ENCODE measurements at places on chromosomes 1 and 21.

DNA sequence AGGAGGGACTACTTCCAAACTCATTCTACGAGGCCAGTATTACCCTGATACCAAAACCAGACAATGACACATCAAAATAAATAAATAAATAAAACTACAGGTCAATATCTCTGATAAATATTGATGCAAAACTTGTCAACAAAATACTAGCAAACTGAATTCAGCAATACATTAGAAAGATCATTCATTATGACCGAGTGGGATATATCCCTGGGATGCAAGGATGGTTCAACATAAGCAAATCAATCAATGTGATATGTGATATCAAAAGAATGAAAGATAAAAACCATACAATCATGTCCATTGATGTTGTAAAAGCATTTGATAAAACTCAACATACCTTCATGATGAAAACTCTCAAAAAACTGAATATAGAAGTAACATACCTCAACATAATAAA lies 36.7 kb downstream of the NME7 start:
- no peak for DNase-seq

DNA sequence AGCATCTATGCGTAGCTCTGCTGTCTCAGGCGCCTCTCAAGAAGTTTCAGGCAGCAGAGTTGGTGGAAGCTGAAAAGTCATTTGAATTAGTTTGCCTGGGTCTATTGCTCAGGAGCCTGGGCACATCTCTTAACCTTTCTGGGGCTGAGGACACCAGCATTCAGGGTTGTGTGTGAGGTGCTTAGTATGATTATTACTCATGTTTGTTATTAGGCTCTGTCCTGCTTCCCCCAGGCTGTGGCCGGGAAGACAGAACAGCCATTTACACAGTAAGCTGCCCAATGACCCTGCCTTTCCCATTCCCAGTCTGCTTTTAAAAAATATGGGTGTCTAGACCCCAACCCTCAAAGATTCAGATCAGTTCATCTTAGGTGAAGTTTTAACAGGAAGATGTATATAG lies 53.9 kb upstream of the CACNA1E start:
- DNase-seq, result no peak

- no peak for DNase-seq
Observed at GRCh38 chr1:70401974-70402373, 9.1 kb upstream of the CTH start.

- DNase-seq, result no peak
Observed at GRCh38 chr1:53195246-53196016, 1.2 kb upstream of the CPT2 start.

DNA sequence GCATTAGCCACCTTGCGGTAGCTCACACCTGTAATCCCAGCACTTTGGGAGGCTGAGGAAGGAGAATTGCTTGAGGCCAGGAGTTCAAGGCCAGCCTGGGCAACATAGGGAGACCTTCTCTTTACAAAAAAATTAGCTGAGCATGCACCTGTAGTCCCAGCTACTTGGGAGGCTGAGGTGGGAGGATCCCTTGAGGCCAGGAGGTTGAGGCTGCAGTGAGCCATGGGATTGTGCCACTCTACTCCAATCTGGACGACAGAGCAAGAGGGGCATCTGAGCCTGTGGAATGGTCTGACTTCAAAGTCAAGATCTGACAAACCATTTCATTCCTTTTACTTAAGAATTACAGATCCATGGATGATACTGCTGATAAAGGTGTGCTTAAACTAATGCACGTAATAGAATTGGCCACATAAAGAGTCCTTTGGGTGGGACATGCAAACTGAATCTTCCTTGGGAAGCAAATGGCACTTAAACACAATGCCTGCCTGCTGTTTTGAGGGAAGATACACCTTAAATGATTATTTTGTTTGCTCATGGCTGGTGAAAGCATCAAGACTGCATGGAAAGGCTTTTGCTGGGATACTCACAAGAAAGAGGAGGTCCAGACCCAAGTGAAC lies 2.5 kb upstream of the TMEM201 start:
- no peak for DNase-seq

GRCh38 chr1:213953806-213954205 lies 34.0 kb upstream of the PROX1 start:
- DNase-seq, result no peak

GRCh38 chr1:96579636-96580035 lies 141.9 kb upstream of the PTBP2 start:
- DNase-seq, result no peak

DNA sequence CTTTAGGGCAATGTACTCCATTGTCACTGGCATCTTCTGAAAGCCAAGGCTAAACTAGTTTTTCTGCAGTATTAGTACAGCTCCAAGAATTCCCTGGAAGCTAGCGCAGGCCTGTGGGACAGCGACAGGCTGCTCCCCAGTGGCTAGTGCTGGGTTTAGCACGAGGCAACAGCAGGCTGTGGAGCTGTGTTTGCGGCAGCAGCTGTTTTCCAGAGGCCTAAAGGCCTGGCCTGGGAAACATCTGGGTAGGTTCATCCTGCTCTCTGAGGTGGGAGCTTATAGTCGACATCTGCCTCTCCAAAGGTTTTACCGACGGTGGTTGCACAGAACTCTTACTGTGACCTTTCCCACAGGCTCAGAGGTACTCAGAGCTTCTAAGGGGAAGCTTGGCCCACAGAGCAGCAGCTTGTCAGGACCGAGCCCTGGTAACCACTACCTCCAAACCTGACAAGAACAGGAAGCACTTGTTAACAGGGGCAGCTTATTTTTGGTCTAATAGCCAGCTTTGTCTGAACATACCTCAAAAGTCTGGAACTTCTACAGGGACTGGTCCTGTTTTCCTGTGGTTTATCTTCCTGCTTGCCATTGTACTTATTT lies 17.2 kb downstream of the CC2D1B start:
- no peak for DNase-seq

DNA sequence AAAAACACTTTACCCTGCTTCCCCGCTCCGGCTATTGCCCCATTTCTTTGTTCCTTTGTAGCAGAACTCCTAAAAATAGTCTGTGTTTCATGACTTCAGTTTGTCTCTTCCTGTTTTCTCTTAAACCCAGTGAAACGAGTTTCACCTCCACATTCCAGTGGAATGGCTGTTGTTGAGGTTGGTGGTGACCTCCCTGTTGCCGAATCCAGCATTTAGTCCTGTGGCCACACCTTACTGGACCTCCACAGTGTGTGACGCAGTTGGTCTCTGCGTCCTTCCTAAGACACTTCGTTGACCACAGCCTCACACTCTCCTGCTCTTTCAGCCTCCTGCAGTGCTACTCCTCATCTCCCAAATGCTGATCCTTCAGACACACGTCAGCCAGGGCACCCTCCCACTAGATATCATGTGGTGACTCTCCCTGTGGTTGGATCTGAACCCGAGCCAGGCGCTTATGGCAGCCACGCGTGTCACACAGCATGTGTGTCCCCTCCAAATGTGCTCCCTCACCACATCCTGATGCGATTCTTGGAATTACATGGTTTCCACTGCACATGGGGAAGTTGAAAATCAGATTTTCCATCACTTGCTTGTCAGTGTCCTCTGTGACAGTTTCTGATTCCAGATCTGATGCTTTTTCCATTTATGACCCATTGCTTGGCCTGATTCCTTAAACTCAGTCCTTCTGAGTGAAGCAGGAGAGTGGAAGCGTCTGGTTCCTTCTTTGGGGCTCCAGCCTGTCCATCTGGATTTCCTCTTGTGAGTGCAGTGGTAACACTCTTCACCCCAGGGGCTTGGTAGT lies 99.1 kb upstream of the ARTN start:
- no peak for DNase-seq

DNA sequence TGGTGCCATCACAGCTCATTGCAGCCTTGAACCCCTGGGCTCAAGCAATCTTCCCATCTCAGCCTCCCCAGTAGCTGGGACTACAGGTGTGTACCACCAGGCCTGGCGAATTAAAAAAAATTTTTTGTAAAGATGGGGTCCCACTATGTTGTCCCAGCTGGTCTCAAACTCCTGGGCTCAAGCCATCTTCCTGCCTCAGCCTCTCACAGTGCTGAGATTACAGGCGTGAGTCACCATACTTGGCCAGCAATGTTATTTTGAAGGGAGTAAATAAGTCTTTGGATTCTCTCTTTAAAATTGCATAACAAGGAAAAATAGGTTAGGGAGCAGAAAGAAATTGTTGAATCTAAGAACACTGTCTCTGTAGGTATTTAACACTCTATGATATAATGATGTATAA lies 111.3 kb downstream of the RPS6KC1 start:
- DNase-seq, result no peak

GRCh38 chr21:35337573-35337972 lies 288.5 kb upstream of the RUNX1 start:
- DNase-seq, result no peak

GRCh38 chr1:41809692-41810091 lies 109.0 kb downstream of the HIVEP3 start:
- DNase-seq, result no peak

DNA sequence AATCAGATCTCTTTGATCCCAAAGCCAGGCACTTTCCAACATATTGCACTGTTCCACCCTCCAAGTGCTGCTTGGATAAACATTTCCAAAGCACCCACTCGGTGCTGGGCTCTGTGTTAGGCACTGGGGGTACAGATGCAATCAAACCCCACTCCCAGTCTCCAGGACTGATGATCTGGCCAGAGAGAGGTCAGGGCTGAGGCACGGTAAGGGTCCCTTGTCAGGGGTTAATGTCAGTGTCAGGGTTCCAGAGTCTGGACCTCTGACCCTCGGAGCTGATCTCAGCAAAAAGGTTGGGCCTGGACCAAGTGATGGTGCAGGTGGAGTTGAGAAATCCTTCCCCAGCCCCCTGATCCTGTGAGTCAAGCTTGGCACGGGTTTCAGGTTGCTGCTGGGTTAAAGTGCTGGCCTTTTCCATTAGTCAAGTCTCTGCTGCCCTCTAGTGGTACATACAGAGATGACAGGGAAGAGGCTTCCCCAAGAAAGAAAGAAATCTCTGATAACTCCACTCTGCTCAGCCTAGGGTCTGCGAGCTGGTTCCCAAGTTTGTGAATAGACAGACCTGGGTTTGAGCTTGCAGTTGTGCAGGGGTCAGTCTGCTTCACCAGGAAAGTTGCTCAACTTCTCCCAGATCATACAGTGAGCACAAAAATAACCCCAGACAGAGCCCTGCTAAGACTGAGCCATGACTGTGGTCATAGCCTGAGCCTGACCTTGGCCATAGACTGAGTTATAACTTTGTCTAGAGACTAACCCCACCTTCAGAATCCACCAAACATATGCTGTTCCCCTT lies 74.6 kb downstream of the DMRTA2 start:
- DNase-seq, result no peak

- DNase-seq, result no peak
Observed at GRCh38 chr1:234882898-234883297, 245.7 kb downstream of the TOMM20 start.

GRCh38 chr1:114979278-114979891 lies 50.2 kb upstream of the TSHB start:
- no peak for DNase-seq

DNA sequence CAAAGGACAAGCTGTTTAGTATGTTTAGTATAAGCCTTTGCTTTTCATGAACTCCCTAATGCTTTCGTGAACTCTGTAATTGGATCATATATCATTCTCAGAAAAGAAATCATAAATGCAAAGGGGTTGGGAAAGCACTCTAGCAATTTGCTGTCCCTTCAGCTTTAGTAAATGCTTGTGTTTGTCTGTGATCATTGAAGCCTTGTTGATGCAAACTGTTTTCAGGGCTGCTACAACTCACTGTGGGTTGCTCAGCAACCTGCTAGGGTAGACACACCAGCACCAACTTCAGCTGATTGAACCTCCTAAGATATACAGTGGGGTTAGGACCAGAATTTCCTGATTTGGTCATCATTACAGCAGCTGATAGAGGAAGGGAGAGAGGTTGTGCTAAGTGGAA lies 95.0 kb downstream of the SGIP1 start:
- DNase-seq, result no peak

GRCh38 chr1:224435318-224435763 lies 744 bp upstream of the WDR26 start:
- no peak for DNase-seq

DNA sequence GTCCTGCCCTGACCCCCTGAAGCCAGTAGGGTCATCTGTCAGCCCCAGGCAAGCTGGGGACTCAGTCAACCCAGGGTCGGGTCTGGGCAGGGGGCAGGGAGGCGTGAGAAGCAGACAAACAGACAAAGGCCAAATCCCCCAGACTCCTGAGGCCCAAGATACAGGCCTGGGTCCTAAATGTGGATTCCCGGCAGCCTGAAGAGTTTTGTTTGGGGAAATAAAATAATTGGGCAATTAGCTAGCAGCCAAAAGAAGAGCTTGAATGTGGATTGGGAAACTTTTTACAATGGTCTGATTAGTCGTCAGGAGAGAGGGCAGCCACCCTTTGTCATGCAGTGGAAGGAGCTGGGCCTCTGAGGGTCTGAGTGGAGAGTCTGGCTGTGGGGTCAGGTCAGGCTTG lies 4.5 kb upstream of the LEFTY2 start:
- DNase-seq, result no peak

DNA sequence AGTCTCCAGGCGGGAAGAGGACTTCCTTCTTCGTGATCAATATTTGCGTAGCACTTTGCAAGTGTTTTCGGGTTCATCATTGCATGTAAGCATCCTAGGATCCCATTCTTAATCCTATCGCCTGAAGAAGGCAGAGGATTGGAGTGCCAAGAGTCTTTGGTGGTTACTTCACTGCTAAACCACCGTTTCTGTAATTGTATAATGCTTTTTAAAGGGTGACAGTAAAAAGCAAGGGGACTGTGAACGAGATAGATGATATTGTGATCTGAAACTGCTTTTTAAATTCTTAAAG lies 345 bp upstream of the ALDH9A1 start:
- DNase-seq, result no peak

DNA sequence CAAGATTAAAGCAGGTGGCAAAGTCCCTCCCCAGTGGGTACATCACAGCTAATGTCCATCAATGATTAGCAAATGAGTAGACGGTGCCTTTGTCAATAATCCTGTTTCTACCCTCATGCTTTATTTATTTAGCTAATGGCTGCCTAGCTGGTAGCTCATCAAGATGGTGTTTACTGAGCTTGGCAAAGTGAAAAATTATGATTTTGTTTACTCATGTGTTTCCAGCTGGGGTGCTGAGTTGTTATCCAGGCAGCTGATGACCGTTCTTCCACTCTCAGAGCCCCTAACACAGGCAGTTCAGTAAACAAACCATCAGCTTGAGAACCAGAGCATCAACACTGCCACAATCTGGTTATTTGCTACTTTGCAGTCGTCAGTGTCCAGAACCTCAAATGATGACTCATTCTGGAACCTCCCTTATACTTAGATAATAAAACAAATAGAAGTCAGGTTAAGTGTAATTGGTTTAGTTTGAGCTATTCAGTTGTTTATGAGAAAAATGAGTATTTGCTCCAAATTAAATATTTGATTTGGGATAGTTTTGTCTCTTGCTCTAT lies 163.9 kb downstream of the ST6GALNAC5 start:
- DNase-seq, result no peak

DNA sequence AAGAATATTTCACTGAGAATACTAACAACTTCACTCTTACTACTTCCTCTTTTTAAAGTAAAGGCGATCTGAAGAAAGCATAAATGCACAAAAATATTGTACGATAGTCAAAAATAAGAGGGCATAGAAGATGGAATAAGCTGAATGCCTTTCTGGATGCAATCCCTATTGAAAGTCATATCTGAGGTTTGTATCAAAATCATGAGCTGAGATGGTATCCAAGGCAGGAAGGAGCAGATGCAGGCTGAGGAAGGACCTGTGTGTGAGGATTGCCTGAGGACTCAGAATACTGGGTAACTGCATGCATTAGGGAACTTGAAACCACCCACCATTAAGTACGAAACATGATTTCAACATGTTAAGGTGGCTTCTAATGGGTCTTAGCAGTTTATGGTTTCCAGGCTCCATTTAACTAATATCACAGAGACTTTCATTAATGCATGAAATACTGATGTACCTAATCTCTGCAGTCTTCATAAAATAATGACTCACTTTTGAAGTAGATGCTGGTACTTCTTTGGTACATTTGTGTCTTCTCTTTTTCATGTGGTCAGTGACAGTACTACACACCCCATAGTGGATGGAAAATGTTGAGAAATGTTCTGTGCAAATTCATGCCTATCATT lies 29.6 kb upstream of the RGS1 start:
- DNase-seq, result no peak
